ENCODE measurements at places on chromosomes 2 and 18.

DNA sequence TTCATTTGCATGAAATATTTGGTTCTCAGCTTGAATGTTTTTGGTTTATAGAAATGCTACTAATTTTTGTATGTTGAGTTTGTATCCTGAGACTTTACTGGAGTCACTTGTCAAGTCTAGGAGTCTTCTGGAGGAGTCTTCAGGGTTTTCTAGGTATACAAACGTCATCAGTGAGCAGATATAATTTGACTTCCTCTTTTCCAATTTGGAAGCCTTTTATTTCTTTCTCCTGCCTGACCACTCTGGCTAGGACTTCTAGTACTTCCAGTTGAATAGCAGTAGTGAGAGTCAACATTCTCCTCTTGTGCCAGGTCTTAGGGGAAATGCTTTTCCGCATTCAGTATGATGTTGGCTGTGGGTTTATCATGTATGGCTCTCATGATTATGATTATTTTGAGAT lies 55.4 kb upstream of the THUMPD2 start:
- DNase-seq = no peak

- DNase-seq = no peak
Measured at GRCh38 chr2:42865884-42866881, 73.8 kb upstream of the HAAO start.

- DNase-seq = no peak
Measured at GRCh38 chr2:68980956-68981355, 6.5 kb downstream of the GKN1 start.

- DNase-seq = no peak
Measured at GRCh38 chr2:3611589-3611988, 16.7 kb downstream of the COLEC11 start.

DNA sequence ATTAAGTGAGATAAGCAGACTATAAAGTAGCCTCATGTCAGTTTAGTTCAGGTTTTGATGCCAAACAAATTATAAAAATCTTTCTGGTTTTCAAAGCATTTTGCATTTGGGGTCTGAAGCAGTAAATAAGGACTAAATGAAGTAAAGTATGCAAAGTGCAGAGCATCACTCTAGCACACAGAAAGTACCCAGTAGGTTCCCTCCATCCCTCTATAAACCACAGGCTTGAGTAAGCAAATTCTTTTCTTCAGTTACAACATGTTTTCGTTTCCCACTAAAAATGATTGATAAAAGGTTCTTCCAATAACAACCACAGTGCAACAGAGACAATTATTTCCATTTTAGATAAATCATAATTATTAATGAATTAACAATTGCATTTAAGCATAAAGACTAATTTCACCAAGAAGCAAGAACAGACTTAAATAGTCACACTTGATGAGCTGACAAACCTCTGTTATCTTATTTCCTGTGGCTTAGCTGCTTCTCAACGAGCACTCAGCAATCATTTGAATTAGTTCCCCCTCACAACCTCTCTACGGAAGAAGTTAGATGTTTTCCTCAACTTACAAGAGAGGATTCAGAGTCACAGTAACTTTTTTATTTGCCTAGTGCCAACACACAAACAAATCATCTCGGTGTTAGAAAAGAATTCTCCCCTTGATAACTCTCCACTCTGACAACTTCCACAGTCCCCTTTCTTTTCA lies 249.8 kb downstream of the NBAS start:
- no peak for DNase-seq

- DNase-seq = no peak
Measured at GRCh38 chr2:108082978-108083377, 96.7 kb downstream of the SLC5A7 start.

DNA sequence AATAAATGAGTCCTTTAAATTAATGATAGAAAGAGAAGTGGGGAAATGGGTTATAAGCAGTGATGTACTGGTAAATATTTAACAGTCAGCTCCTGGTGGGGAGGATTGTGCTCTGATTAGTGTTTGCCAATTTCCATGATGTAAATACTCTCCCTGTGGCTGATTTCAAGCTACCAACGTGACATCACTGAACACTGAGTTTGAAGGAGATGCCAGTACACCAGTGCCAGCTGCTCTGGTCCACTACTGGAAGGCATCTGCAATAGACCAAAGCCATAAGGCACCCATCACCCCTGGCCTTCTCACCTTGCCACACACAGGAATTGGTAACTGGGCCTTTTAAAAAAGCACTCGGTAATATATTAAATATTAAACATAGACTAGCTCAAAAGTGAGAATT lies 77.7 kb downstream of the TGOLN2 start:
- DNase-seq = no peak

- DNase-seq = no peak
Measured at GRCh38 chr2:223046470-223047040, 5.4 kb upstream of the KCNE4 start.

DNA sequence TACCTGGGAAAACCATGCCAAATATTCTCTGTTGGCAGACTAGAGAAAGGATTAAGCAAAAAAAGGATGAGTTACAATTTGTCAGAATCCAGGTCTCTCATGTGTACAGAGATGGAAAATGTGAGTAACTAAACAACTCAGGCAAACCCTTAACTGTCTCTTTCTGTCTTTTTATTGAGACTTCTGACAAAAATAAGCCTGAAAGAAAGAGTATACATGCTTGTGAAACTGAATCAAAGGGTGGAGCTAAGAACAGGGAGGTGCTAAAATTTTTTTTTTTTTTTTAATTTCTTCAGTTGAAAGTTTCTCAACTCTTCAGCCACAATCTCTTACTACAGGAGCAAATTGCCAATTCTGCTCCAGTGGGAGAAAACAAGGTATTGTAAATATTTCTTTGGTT lies at the start of gene SERPINB10:
SERPINB10 (plus strand) TSS at position 295 of the 400 bp plus-strand sequence. CDS start 7,553 bp downstream, outside the sequence.
- no peak for DNase-seq

- DNase-seq = no peak
Measured at GRCh38 chr2:61634512-61634911, 96.4 kb upstream of the XPO1 start.

DNA sequence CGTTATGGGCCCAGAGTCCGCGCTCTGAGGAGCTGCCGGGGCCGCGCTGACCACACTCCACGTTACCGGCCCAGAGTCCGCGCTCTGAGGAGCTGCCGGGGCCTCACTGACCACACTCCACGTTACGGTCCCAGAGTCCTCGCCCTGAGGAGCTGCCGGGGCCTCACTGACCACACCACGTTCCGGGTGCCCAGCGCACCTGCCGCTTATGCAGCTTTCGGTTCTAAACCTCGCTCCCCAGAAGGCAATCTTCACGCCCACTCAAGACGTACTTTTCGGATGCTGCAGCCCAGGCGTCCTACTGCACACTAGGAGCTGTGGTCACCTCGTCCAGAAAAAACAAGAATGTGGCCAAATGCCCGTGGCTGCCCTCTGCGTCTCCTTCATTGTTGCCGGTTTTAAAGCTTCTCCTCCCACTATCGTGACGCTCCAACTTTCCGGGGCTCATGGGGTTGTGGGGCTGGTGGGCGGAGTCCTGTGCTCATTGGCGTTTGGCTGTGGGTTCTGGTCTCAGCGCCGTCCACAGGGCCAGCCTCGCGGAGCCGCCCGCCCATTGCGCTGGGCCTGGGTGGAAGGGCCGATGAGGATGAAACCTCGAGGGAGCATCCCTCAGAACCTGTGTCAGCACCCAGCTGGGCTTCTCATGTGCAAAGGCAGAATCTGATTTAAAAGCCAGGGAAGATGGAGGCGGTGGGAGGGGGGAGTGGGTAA lies 11.9 kb downstream of the KCNG2 start:
- DNase-seq = no peak

- no peak for DNase-seq
Measured at GRCh38 chr2:122737429-122738077, 982.1 kb downstream of the TSN start.

GRCh38 chr2:3078684-3079083 lies 298.9 kb downstream of the EIPR1 start:
- DNase-seq = no peak

GRCh38 chr18:71942433-71942832 lies 601.7 kb downstream of the CBLN2 start:
- no peak for DNase-seq

DNA sequence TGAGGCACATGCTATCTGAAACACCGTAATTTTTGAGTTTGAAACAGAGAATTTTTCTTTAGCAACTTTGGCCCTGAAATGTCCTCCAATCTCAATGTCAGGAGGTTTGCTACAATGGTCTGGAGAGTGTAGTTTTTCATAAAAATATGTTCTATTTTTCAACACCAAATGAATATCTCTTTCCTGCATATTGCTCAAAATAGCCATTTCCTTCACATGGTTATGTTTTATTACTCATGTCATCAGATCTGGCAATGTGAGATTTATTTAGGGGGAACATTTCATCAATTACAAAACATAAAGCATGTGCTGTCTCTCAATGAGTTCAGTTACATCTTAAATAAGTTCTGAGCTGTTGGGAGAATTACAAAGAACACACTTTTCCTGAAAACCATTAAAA lies 871.9 kb upstream of the FSHR start:
- DNase-seq = no peak

- DNase-seq = no peak
Measured at GRCh38 chr2:137973280-137973679, 9.0 kb downstream of the HNMT start.

- DNase-seq = no peak
Measured at GRCh38 chr2:8835279-8835678, 2.1 kb downstream of the KIDINS220 start.

- DNase-seq = no peak
Measured at GRCh38 chr2:74741629-74742028, 87.6 kb downstream of the SEMA4F start.

- DNase-seq = no peak
Measured at GRCh38 chr2:132448771-132449170, 32.2 kb downstream of the GPR39 start.

DNA sequence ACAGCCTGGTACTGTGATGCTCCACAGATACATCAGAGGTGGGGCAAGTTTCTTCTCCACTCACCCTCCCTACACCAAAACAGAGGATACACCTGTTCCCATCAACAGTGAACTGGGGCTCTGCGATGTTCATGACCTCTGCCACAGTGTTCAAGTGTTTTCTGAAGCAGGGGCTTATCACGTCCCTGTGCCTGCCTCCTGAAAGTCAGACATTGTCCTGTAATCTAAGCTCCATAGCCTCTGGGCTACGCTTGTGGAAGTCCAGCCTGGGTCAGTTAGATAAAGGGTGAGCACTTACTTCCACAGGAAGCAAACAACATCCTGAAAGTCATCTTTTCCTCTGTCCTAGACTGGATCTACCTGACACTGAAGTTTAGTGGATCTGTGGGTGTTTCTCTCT lies 20.2 kb upstream of the MRO start:
- DNase-seq = no peak

DNA sequence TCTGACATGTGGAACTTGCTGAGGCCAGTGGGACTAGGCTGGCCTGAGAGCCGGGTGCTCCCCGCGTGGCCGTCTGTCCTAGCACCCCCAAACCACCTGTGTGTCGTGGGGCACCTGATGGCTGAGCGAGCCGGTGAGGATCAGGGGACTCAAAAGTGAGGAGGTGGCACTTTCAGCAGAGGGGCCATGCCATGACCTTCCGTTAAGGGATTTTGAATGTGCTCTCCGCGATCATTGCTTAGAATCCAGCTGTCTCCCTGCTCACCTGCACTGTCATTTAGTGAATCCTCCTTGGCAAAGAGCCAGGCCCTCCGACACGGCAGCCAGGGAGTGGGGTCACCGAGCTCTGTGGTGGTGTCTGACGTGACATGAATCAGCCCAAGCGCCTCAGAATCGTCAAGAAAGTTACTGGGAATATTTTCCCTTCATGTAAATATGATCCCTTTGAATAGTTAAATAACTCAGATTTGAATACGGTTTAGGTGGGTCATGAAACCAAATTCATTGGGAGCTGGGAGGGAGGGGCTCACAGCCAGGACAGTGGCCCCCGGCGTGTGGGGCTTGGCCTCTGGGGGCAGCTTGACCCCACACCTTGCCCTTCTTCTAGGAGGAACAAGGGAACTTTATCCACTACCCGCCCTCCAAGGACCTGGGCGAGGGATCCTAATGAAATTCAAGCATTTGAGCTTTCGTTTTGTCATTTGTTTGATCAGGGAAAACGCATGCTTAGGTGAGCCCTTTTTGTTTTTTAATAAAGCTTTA lies 9.5 kb downstream of the NFATC1 start:
- peak; percentile 40 for DNase-seq

DNA sequence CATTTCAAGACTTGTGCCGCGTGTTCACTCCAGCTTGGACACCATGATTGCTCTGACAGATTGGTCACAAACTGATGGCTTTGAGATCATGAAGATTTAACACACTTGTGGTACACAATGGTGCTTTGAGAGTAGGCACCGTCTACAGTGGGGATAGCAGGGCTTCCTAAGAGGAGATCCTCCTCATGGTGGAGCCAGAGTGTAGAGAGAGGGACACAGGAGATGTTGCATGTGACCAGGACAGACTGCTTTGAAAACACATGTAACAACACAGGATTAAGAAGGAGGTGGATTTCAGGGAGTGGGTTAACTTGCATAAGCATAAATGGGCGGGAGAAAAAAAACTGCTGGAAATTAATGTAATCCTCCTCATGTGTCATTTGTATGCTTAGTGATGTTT lies 95.7 kb upstream of the LINC00305 start:
- DNase-seq = no peak

GRCh38 chr18:55751476-55751875 lies 163.5 kb upstream of the TCF4 start:
- DNase-seq = no peak

GRCh38 chr2:183037553-183038340 lies 510 bp downstream of the NCKAP1 start:
- DNase-seq = peak; percentile 34

GRCh38 chr18:44143072-44143471 lies 537.6 kb upstream of the SETBP1 start:
- no peak for DNase-seq

DNA sequence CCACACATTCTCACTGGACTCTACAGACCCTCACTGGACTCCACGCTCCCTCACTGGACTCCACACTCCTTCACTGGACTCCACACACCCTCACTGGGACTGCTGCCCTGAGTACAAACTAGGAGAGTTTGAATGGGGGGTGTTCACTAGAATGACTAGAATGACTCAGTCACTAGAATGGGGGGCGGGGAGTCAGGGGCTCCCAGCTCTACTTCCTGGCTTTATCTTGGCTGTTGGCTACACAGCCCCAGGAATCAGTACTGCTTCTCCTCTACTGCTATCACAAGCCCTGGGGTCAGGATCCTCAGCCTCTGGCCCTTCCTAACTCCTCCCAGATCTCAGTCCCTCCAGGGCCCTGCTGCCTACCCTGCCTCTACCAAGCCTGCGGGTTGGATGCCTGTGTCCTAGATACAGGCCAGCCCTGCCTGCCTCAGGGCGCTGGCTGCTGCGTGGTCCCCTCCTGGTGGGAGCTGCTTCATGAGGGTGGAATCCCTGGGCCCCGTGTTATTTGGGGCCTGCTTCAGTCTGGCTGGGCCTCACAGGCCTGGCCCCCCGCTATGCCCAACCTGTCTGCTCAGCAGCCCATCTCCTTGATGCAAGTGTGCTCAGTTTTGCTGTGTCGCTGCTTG lies 7.8 kb downstream of the PTMA start:
- DNase-seq = no peak
